ENCODE measurements at places on chromosomes 4 and X.

GRCh38 chrX:73525928-73526690, 36.9 kb upstream of the CHIC1 start:
- DNase-seq, result no peak

GRCh38 chrX:20060961-20061748, 55.6 kb downstream of the MAP7D2 start:
- DNase-seq, result no peak

DNA sequence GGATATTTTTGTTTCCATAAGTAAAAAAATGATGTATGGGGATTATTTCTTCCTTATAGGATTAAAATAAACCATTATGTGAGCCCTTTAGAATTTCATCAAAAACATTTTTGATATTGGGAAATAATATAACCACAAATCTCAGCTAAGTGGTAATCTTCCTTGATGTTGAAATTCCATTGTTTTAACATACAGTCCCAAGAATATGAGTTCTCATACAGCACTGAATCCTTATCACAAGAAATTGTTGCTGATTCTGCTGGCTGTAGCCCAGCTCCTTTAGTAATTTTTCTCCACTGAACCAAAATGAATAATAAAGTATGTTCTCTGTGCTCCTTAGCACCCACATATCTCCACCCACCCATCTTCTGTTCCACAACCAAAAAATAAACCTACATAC, 41.9 kb upstream of the FAM47B start:
- no peak for DNase-seq

DNA sequence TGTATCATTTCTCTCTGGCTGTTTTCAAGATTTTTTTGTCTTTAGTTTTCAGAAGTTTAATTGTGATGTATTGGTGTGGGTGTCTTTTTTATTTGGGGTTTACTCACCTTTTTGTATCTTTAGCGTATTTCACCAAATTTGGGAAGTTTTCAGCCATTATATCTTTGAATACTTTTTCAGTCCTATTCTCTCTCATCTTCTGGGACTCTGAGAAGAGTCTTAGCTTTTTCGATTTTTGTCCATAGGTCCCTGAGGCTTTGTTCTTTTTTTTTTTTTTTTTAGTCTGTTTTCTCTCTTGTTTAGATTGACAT, 23.8 kb downstream of the KDM6A start:
- no peak for DNase-seq
